ENCODE measurements at places on chromosomes 6 and 20.

- peak; percentile 12 for DNase-seq
These were observed 19.8 kb downstream of the PDE7B start for GRCh38 chr6:135871296-135871695.

DNA sequence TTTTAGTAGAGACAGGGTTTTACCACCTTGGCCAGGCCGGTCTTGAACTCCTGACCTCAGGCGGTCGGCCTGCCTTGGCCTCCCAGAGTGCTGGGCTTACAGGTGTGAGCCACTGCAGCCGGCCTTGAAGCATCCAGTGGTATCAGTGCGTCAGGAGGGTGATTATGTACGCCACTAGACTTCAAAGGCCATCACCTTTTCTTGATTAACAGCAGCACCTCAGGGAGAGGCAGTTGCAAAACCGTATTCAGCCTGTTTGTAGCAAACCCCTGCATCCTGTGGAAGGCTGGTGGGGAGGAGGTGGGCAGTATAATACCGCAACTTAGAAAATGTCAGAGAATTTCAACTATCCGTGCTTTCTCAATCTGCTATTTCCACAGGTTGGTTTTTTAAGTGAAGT is 27.3 kb upstream of the SHLD1 start:
- DNase-seq: no peak

- no peak for DNase-seq
These were observed 4.2 kb downstream of the B3GAT2 start for GRCh38 chr6:70952608-70953165.

DNA sequence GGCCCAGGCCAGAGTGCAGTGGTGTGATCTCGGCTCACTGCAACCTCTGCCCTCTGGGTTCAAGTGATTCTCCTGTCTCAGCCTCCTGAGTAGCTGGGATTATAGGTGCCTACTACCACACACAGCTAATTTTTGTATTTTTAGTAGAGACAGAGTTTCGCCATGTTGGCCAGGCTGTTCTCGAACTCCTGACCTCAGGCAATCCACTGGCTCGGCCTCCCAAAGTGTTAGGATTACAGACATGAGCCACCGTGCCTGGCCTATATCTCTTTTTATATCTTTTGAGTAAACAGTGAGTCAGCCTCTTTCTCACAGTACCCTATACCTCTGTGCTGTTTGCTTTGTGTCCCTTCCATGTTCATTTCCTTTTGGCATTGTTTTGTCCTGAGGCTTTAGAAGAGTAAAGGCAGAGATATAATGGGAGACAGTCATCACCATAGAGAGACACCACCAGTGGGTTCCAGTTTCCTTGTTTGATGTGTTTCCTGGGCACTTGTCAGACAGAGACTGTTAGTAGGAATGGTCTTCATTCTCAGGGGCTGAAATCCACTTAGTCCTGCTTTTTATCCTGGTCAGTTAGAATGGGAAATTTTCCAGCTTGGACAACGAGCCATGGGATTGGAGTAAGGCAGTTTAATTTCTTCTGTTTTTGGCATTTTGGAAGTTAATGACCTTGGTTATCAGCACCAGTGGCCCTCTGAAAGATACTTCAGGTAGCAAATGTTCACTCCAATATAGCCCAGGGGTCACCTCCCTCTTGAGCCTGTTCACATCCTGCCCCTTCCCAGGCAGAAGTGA is 32.2 kb upstream of the ASXL1 start:
- no peak for DNase-seq

DNA sequence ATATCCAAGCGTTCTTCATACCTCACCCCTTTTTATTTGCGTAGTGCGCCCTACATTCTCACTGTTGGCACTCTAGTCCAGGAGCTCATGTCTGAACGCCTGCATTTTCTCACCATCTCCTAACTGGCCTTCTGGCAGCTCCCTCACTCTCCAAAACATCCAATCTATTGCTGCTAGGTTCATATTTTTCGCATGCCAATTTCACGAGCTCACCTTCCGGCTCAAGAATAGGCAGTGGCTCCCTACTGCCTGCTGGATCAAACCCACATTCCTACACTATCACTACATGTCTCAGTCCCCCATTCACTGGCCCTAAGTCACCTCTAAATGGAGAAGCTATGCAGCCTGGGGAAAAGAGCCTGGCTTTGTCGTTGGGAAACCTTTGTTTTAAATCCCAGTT is 115.0 kb downstream of the IPCEF1 start:
- no peak for DNase-seq

GRCh38 chr6:123570813-123571684 is 65.7 kb downstream of the TRDN start:
- no peak for DNase-seq

DNA sequence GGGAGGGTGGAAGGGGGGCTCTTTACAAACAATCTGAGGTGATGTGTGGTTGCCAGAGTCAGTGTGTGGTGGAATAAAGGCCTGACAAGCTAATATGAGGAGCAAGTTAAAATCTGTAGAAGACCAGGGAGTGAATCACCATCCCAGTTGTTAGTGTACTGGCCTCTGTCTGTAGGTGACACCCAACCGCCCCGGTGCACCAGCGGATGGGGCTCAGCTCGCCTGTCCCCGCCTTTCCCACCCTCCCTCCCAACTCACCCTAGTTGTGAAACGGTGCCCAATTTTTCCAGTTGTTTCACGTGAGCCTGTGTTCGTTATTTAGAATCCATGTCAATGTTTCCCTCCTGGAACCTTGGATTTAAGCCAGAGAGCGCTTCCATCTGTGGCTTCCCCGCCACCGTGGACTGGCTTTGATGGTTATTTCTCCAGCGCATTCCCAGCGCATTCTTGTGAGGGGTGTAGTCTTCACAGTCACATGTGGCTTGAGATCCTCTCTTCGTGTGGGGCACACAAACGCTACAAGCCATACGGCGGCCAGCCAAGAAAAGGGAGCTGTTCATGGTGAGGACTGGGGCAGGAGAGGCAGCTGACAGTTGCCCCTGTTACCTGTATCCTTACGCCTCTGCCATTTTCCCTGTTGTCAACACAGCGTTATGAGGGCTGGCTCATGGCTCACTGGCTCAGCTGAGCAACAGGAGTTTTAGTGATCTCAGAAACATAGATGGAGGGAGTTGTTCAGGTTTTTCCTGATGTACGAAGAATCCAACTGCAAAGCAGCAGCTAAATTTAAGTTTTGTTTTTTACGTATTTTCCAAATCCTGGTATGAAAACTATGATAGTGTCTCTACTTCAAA is 137.6 kb downstream of the ZDHHC14 start:
- DNase-seq: peak; percentile 67

DNA sequence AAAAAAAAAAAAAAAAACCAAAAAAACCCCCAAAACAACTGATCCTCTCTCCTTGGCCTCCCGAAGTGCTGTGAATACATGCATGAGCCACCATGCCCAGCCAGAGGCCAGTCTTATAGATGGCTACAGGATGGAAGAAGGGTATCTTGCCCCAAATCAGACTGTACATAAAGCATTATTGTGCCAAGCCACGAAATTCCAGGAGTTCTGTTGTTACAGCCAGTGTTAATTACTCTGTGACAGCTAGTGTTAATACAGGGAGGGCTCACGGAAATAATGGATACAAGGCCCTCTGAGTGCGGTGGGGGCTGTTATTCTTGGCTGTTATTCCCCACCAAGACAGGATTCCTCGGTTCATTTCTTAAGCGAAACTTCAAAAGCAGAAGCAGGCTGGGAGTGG is 1.4 kb upstream of the CLPSL2 start:
- no peak for DNase-seq

DNA sequence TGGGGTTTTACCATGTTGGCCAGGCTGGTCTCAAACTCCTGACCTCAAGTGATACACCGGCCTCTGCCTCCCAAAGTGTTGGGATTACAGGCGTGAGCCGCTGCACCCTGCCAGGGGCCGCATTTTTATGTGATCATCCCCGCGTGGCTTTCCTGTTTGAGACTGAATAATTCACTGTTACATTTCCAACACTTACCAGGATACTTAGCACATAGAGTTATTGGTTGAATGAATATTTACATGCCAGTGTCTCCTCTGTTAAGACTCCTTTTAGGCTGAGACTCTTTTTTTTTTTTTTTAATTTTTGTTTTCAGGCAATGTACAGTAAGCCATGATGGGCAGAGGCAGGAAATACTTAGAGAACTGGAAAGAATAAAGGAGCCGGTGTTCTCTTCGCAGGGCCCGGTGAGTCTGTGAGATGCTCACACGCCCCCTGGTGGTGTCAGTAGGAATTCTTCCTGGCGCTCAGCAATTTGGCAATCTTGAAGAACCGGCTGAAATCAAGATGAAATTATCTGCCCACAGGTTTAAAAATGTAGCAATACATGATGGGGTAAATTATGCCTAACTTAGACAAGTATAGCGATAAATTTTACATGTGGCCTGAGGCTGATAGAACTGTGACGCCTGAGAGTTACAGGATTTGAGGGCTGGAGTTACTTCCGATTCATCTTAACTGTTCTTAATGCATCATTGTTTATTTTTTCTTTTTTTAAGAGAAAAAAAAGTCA is 7.6 kb upstream of the RNF114 start:
- DNase-seq: peak; percentile 85

DNA sequence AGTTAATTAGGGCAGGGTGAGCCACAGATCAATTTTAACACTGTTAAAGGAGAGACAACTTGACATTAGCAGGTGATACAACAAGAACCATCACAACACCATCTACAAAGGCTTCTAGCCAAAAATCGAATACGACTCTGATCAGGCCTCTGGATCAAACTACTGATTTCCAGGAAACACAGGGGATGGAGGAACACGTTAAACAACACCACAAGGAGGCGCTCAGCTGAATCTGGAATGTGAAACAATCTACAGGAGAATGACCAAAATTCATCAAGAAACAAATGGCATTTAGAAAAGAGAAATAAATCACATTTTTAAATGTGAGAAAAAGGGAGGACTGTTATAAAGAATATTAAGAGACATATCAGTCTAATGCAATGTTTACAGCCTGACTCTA is 13.5 kb upstream of the MAFB start:
- DNase-seq: no peak

- DNase-seq: no peak
These were observed 40.2 kb downstream of the SASH1 start for GRCh38 chr6:148382861-148383260.

- no peak for DNase-seq
These were observed 9.8 kb upstream of the MAPK13 start for GRCh38 chr6:36120539-36120938.

GRCh38 chr20:57573894-57574293 is 13.0 kb downstream of the PCK1 start:
- DNase-seq: no peak

DNA sequence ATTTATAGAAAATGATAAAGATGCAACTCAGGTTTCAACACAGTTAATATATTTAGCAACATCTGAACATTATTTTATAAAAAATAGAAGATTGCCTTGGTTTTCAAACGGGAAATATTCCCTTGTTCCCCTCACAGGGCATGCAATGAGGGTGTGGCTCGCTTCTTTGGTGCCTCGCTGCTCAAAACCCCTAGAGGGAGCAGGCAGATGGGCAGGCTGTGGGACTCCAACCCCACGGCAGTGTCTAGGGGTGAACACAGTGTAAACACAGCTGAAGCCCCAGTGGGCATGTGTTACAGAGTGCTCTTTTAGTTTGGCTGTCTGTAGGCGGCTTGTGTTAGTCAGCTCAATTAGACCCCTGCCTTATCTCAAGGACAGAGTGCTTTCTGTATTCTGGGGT is 560.8 kb upstream of the IMPG1 start:
- DNase-seq: no peak

DNA sequence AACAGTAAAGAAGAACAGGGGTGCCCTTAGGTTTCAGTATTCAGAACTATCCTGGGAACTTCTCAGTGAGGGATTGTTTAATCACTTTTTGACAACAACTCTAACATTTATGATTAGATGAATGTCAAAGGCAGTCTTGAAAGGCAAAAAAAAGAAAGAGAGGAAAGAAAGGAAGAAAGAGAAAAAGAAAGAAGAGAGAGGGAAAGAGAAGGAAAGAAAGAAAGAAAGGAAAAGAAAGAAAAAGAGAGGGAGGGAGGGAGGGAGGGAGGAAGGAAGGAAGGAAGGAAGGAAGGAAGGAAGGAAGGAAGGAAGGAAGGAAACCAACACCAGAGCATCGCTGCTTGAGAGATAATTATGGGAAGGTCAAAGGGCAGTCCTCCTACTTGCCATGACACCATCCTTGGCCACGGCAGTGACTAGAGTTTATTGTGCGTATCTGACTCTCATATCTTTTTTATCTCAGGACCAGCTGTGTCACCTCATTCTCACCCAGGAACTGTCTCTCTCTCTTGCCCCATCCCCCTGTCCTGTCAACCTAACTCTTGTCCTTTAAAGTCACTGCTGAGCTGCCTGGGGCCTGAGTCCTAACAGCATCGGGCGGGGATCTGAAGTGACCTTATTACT is 96.8 kb upstream of the ATXN1 start:
- DNase-seq: no peak

- no peak for DNase-seq
These were observed 512.3 kb downstream of the HDGFL1 start for GRCh38 chr6:23081701-23082100.

- DNase-seq: no peak
These were observed 2.0 kb downstream of the TBX18 start for GRCh38 chr6:84762220-84763002.

- peak; percentile 72 for DNase-seq
These were observed 5.1 kb downstream of the UBE2C start for GRCh38 chr20:45817376-45818194.

DNA sequence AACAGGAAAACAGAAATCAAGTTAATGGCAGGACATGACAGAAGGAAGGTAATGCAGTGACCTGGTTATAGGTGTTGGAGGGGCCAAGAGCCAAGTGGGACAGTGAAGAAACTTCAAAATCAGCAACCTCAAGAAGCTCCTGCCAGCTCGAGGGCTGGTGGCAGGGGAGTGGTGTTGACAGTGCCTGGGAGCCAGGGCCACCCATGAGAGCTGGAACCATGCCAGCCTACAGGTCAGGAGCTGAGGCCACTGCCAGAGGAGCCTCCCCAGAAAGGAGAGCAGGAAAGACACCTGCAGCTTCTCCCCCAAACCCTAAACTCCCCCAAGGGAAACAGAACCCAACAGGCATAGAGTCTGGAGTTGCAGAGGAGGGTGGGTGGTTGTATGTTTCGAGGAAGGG is 262.1 kb downstream of the LRFN2 start:
- DNase-seq: no peak

DNA sequence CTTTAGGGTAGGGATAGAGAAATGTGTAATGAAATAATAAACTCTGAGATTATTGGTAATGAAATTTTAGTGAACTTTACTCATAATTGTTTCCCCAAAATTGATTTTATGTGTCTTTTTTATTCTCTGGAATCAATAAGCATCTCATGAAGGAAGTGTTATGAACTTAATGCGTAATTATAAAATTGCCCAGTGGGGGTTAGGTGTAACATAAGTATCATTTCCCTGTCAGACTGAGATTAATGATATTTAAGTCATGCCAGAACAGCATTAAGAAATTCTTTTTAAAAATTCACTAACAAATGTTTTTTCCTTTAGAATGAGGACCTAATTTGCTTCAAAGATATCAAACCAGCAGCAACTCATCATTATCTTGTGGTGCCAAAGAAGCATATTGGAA is 10.0 kb downstream of the HINT3 start:
- DNase-seq: no peak

Data from AG08396 (cell line).